ENCODE measurements at places on chromosomes 1 and 21. TPM values are rescaled to one million over a fixed set of nuclear protein-coding genes. Genes with fewer than 3 reads are reported as not detected.
A peak's percentile ranks its signal among the peaks of the same experiment; 100 is the strongest.

DNA sequence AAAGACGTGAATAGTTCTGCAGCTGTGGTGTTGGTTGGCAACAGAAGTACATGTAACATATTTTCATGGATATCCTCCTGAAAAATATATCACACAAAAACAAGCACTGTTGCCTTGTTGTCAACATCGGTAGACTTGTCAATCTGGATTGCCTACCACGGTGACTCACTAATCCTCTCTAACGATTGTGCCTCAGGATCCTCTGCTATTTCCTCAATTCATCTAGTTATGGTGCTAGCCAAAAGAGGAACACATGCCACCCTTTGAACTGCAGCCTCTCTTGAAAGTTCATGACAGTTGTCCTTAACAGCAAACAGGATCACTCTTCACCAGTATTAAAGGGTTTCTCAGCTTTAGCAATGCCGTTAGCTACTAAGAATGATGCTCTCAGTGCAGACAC, 25.7 kb downstream of the RASAL2 start:
- no peak for DNase-seq
- peaks cover 29% of the 10 kb centered on the region for H3K36me3 ChIP-seq
- no peak overlapping the region for H3K4me3 ChIP-seq

DNA sequence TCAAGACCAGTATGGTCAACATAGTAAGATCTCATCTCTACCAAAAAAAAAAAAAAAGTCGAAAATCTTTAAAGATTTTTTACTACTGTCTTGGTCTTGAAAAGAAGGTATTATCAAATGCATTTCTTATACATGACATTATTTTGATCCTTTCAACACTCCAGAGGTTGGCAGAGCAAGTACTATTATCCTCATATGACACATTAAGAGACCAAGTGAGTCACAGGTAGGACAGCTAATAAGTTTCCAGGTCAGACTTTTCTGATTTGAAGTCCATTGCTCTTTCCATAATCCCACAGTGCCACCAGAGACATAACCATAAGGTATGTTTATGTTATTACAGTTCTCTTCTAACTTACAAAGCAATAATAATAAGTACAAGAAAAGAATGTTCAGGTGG, 15.2 kb downstream of the DBT start:
- peaks cover 12% of the 10 kb centered on the region for H3K4me1 ChIP-seq
- H3K36me3 ChIP-seq: peaks cover 67% of the 10 kb centered on the region
- no peaks in the 10 kb centered on the region for H3K27me3 ChIP-seq
- H3K4me3 ChIP-seq: no peak overlapping the region

GRCh38 chr1:108847494-108847893, 9.4 kb downstream of the AKNAD1 start:
- 0 out of 2 replicates have a peak overlapping the region, but pooled peaks have one; percentile 31 for H3K27ac ChIP-seq
- no peaks in the 10 kb centered on the region for H3K27me3 ChIP-seq
- peaks cover 7% of the 10 kb centered on the region for H3K4me1 ChIP-seq
- no peak for DNase-seq
- H3K36me3 ChIP-seq: no peaks in the 10 kb centered on the region

HUNK gene
- total RNA-seq: 7.0 TPM

OR2T27 gene
- total RNA-seq: not detected
